ENCODE measurements at places on chromosomes 16 and 17.

GRCh38 chr17:16449121-16449570 is 33.8 kb downstream of the TRPV2 start:
- H3K27me3 ChIP-seq: no peaks in the 10 kb centered on the region
- no peak for DNase-seq
- peaks cover 17% of the 10 kb centered on the region for H3K4me1 ChIP-seq

DNA sequence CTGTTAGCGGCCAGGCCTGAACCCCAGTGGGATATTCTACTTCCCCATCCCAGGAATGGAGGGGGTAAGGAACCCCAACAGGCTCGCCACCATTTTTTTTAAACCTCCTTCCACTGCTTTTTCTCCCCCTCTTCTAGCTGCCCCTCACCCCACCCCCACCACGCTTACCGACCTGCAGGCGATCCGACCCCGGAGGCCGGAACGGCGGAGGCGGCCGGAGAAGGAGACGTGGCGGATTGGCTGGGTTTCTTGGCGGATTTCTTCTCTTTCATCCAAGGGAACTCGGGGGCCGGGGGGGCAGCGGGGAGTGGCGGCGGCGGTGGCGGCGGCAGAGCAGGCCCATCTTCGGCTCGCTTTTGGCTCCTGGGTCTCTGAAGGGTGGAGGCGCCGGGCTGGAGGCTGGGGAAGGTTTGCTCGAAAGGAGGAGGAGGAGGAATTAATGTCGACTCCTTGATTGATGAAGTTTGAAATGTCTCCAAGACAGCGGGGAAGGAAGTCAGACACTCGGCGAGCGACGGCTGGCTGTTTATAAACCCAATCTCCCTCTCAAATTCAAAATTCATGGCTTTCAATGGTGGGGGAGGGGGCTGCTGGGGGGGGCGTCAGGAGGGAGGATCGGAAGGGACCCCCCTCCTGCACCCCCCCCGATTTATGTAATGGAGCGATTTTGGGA is 424 bp downstream of the HOXB2 start:
- no peaks in the 10 kb centered on the region for H3K27me3 ChIP-seq
- H3K36me3 ChIP-seq: peaks cover 10% of the 10 kb centered on the region
- H3K27ac ChIP-seq: peak overlapping the region; percentile 100
- peak overlapping the region; percentile 94 for H3K4me3 ChIP-seq
- DNase-seq: peak; percentile 67
- peaks cover 45% of the 10 kb centered on the region for H3K4me1 ChIP-seq

- no peak overlapping the region for H3K27ac ChIP-seq
- H3K4me1 ChIP-seq: no peaks in the 10 kb centered on the region
- DNase-seq: no peak
- no peak overlapping the region for H3K4me3 ChIP-seq
These were observed 70.2 kb upstream of the GNAO1 start for GRCh38 chr16:56121156-56121500.

GRCh38 chr17:55962951-55963401 is 190.3 kb upstream of the ANKFN1 start:
- no peak overlapping the region for H3K27ac ChIP-seq
- H3K4me1 ChIP-seq: no peaks in the 10 kb centered on the region
- H3K36me3 ChIP-seq: no peaks in the 10 kb centered on the region
- DNase-seq: no peak
- peaks cover 13% of the 10 kb centered on the region for H3K27me3 ChIP-seq
